Thyroid gland (tissue), 4 donors: ENCODE measurements at places on chromosomes 13 and 19. TPM values are rescaled to one million over a fixed set of nuclear protein-coding genes. Genes with fewer than 3 reads are reported as not detected.

Gene CYP2A6
- total RNA-seq, result not detected

Gene IFNL1
- total RNA-seq, result not detected

Gene LRRC8E
- total RNA-seq, result 2.5 TPM

Gene ABCA7
- total RNA-seq, result 26.0 TPM

Gene ANKRD10
- 110 TPM for total RNA-seq

Gene TSEN34
- total RNA-seq, result 71.6 TPM

Gene DENND1C
- not detected for total RNA-seq

Gene MCEMP1
- total RNA-seq, result not detected

Gene ZNF331
- 36.7 TPM for total RNA-seq

Gene PDCD2L
- total RNA-seq, result 7.9 TPM

Gene SLC25A23
- total RNA-seq, result 214 TPM

Gene KLK15
- total RNA-seq, result 2.8 TPM

Gene NEK5
- total RNA-seq, result 0.29 TPM

DNA sequence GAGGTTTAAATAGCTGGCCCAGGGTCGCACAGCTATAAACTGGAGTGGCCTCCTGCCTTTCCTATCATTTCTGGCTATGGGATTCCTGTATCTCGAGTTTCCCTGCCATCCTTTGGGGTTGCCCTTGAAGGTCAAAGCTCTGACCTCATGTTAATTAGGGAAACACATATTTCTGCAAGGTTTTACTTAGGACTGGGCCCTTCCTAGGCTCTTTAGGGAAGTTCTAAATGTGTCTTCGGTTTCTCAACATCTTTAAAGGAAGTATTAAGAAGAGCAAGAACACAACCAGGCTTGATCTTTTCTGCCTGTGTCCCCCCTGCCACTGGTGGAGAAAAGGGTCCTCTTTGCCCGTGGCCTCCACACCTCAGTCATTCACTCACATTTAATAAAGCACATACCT, 10.8 kb downstream of the LCP1 start:
- no peak for DNase-seq

GRCh38 chr13:91346850-91347201, 661 bp upstream of the MIR17HG start:
- DNase-seq, result peak; percentile 44

DNA sequence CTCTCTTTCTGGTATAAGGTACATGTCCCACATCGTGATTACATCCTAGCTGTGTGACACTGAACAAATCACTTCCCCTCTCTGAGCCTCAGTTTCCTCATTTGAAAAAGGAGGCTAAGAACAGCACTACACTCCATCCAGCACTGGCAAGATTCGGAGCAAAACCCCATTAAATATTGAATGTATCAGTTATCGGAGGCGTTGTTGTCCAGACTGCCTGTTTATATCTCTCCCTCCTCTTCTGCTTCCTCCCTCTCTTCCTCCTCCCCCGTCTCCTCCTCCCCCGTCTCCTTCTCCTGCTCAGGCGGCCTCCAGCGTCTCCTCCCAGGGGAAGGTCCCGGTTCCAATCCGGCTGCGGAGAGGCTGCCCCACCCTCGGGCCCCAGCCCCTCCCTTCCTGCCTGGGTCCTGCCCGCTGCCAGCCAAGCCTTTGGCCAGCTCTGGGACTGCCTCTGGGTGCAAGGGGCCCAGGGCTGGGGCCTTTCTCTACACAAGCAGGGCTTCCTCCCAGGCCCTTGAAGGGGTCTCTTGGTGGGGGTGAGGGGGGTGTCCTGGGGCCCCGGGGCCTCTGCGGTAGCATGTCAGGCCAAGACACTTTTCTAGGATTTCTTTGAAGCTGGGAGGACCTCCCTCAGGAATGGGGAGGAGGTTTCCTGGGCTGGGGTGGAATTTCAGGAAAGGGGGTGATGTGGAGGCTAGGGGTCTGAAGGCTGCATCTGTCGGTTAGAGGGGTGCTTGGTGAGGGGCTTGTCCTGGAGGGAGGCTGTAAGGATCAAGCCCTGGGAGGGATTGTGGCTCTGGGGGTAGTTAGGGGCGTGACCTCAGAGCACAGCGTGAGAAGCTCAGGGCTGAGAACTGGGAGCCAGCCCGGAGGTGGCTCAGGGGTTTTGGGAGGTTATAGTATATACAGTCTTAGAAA, 1.9 kb downstream of the RRAS start:
- peak; percentile 38 for DNase-seq

GRCh38 chr13:69857183-69857821, 250.3 kb upstream of the ATXN8OS start:
- no peak for DNase-seq

GRCh38 chr13:70189981-70190380, 81.7 kb upstream of the KLHL1 start:
- DNase-seq, result no peak

- DNase-seq, result peak; percentile 60
Observed at GRCh38 chr19:12996406-12997094, 1.3 kb downstream of the NFIX start.

GRCh38 chr13:20350819-20351218, 118.7 kb upstream of the GJB6 start:
- no peak for DNase-seq

DNA sequence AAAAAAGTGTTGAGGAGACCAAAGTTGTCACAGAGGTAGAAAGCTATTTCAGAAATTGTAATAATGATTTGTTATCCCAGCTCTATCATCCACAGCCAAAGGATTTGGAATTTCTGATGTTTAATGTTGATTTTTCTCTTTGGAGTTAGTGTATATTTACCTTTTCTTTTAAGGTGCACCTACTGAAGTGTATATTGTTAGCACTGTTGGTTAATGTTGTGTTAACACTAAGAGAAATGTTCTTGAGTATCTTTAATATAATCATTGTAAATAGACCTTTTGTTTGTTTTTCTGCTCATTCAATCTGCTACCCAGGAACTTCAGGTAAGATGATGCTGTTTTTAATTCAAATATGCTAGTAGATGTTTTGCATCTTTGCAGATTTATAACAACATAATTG, 57.5 kb downstream of the ZAR1L start:
- DNase-seq, result no peak

DNA sequence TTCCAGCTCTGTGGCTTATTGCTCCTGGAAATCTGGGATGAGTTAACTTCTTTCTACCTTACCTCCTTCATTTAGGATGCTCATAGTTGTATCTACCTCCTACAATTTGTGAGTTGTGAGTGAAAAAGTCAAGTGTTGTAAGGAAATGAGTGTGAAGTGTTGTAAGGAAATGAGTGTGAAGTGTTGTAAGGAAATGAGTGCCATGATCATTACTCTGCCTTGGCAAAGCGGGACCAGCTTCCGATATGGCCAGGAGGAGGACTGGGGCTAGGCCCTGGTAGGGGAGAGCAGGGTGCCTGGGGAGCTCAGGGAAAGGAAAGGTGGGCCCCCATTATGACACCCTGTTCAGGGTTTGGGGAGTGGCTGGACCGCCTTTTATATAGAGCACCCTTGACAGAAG, 435.2 kb downstream of the FGF9 start:
- DNase-seq, result no peak

GRCh38 chr19:22617614-22618320, 16.4 kb upstream of the ZNF492 start:
- DNase-seq, result peak; percentile 48

DNA sequence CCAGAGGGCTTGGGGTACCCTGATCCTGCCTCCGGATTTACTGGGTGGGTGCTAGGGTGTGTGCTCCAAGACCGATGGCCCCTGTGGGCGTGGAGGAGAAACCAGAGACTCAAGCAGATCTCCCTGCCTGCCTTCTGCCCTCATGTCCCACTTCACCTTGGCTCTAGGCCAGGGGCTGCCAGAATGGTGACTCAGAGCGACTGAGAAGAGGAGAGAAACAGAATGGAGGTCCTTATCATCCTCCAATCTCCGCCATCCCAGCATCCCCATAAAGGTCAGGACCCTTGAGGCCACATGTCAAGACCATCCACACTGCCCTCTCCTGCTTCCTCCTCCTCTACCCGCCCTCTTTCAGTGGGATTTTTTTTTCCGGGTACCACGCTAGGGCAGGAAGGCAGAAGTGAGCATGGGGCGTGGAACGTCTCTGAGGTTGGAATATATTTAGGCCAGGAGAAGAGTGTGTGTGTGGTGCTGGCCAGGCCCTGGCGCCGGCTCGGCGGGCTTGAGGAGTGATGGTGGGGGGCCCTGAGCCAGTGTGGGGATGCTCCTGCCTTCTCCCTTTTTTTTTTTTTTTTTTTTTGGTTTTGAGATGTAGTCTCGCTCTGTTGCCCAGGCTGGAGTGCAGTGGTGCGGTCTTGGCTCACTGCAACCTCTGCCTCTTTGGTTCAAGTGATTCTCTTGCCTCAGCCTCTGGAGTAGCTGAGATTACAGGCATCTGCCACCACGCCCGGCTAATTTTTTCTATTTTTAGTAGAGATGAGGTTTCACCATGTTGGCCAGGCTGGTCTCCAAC, 22.3 kb downstream of the IER2 start:
- DNase-seq, result peak; percentile 97

GRCh38 chr13:80677227-80677626, 336.3 kb upstream of the SPRY2 start:
- DNase-seq, result no peak

DNA sequence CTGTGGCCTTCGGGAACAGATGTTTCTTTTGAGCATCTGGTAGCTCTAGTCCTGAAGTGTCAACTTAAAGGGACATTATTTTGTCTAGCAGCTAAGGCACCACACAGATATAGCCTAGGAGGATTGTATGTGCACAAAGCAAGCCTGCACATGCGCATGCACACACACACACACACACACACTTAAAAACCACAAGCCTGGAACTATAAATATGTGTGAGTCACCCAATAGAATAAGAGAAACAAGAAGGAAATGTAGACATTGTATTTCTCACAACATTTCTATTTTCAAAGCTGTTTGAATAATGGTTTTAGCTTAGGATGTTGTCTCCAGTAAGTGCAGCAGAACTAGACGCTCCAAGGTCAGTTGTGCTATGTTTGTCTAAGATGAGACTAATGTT, 516.5 kb downstream of the SUCLA2 start:
- DNase-seq, result no peak

GRCh38 chr13:111980146-111980929, 86.6 kb upstream of the SOX1 start:
- no peak for DNase-seq

- DNase-seq, result no peak
Observed at GRCh38 chr19:4233282-4233853, 4.0 kb downstream of the EBI3 start.

DNA sequence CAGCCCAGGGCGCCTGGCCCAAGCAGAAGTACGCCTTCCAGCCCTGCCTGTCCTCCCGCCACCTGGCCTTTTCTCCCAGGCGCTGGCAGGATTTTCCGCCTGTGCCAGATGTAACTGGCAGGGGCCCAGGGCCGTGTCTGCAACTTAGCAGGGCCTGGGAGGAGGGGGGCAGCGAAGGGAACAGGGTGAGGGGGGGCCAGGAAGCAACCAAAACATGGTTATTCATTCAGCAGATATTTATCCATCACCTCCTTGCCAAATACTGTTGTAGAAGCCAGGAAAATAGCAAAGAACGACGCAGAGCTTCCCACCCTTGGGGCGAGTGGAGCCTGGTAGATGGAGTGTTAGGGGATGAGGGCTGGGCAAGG, 5.6 kb downstream of the TLE6 start:
- peak; percentile 96 for DNase-seq

DNA sequence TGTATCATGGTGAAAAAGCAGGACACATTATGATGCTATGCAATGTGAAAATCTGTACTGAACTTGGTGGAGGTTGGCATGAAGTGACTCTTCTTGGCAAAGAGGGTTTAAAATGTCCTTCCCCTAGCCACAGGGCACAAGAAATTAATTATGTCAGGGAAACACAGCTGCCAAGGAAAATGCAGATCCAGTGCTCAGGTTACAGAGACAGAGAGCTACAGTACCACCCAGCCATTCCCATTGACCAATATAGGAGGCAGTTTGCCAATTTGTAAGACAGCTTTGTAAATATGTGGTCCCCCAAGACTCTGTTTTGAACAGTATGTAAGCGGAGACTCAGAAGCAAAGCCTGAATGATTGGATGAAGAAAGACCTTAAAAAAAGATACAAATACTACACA, 69.4 kb upstream of the KLF12 start:
- DNase-seq, result no peak

GRCh38 chr13:96637039-96637438, 357.2 kb downstream of the OXGR1 start:
- DNase-seq, result no peak

GRCh38 chr13:30652746-30653386, 35.1 kb downstream of the USPL1 start:
- DNase-seq, result no peak

- DNase-seq, result peak; percentile 3
Observed at GRCh38 chr19:52094526-52095130, 937 bp downstream of the ZNF841 start.

- DNase-seq, result no peak
Observed at GRCh38 chr19:49229416-49229815, 71.8 kb downstream of the TRPM4 start.

- no peak for DNase-seq
Observed at GRCh38 chr13:72805676-72806346, 23.9 kb downstream of the PIBF1 start.

DNA sequence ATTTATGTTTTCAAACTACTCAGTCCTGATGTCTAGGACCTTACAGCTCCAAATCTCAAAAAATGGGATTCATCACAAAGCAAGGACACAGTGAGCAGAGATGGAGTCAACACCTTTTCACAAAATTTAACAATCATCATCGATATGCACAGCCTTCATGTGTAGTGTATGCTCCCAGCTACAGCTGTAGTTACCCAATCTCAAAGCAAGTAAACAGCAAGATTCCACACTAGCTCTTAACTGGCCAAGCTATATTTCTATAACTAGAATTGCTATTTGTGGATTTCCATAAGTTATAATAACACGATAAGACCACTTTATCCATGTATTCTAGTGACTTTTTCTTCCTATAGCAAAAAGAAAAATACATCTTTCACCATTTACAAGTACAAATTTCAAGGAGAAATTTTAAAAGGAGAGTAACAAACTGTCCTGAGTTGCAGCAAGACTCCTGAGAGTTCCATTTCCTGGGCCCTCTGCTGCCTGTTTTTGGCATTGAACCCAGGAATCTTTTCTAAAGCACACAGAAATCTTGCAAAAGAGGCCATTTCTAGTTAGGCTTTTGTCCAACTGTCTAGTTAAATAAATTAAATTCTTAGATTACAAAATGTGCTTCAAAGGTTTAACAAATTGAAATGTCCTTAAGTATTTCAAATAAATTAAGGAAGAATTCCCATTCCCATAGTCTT, 460.6 kb downstream of the FGF14 start:
- DNase-seq, result no peak

DNA sequence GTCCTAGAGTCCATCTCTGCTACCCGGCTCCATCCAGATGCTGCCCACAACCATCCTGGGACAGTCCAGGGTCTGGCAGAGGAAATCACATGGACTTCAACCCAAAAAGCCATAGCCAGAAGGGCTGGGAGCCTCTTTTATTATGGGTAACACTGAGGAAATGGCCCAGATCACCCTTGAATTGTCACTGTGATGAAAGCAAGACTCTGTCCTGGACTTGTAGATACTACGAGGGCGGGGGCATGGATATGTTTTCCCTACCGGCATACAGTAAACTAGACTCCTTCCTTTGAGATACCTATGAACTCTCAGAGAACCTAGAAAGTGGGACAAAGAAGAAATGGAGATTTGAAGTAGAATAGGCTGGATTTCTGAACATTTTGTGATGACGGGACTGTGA, 110.3 kb downstream of the LACC1 start:
- no peak for DNase-seq

GRCh38 chr13:39245688-39246087, 207.4 kb downstream of the NHLRC3 start:
- DNase-seq, result no peak
